Fibroblast of lung (primary cell): ENCODE measurements at places on chromosomes 11 and 22.
A peak's percentile ranks its signal among the peaks of the same experiment; 100 is the strongest.

- peaks cover 2% of the 10 kb centered on the region for H3K36me3 ChIP-seq
- no peaks in the 10 kb centered on the region for H3K27me3 ChIP-seq
- DNase-seq: no peak
- H3K4me1 ChIP-seq: no peaks in the 10 kb centered on the region
- H3K27ac ChIP-seq: no peak overlapping the region
- H3K4me3 ChIP-seq: no peak overlapping the region
Measured at GRCh38 chr22:17665248-17665647, 26.7 kb downstream of the BCL2L13 start.

GRCh38 chr11:73982595-73982989, at the start of gene UCP2:
Gene UCP2 (minus strand): TSS chr11:73982843. CDS start chr11:73978378, 4,465 bp downstream.
- H3K4me1 ChIP-seq: peaks cover 3% of the 10 kb centered on the region
- no peaks in the 10 kb centered on the region for H3K27me3 ChIP-seq
- DNase-seq: peak; percentile 73
- H3K4me3 ChIP-seq: peak within 1 kb of the TSS; percentile 69
- peak within 1 kb of the TSS; percentile 90 for H3K27ac ChIP-seq

GRCh38 chr11:26150031-26150430, 181.9 kb upstream of the ANO3 start:
- H3K4me3 ChIP-seq: no peak overlapping the region
- no peak for DNase-seq
- no peaks in the 10 kb centered on the region for H3K4me1 ChIP-seq
- H3K27me3 ChIP-seq: no peaks in the 10 kb centered on the region
- no peak overlapping the region for H3K27ac ChIP-seq

GRCh38 chr22:29782061-29782845, 15.1 kb downstream of the UQCR10 start:
- DNase-seq: peak; percentile 71
- H3K36me3 ChIP-seq: no peaks in the 10 kb centered on the region
- H3K4me1 ChIP-seq: peaks cover 37% of the 10 kb centered on the region
- no peaks in the 10 kb centered on the region for H3K27me3 ChIP-seq

- peaks cover 4% of the 10 kb centered on the region for H3K4me1 ChIP-seq
- H3K4me3 ChIP-seq: no peak overlapping the region
- no peaks in the 10 kb centered on the region for H3K27me3 ChIP-seq
Measured at GRCh38 chr11:57410287-57410686, 16.6 kb downstream of the SLC43A3 start.

- DNase-seq: no peak
- H3K27ac ChIP-seq: no peak overlapping the region
- peaks cover 8% of the 10 kb centered on the region for H3K4me1 ChIP-seq
- no peaks in the 10 kb centered on the region for H3K36me3 ChIP-seq
- H3K27me3 ChIP-seq: peaks cover 8% of the 10 kb centered on the region
Measured at GRCh38 chr11:36417154-36417553, 92.9 kb downstream of the TRAF6 start.

DNA sequence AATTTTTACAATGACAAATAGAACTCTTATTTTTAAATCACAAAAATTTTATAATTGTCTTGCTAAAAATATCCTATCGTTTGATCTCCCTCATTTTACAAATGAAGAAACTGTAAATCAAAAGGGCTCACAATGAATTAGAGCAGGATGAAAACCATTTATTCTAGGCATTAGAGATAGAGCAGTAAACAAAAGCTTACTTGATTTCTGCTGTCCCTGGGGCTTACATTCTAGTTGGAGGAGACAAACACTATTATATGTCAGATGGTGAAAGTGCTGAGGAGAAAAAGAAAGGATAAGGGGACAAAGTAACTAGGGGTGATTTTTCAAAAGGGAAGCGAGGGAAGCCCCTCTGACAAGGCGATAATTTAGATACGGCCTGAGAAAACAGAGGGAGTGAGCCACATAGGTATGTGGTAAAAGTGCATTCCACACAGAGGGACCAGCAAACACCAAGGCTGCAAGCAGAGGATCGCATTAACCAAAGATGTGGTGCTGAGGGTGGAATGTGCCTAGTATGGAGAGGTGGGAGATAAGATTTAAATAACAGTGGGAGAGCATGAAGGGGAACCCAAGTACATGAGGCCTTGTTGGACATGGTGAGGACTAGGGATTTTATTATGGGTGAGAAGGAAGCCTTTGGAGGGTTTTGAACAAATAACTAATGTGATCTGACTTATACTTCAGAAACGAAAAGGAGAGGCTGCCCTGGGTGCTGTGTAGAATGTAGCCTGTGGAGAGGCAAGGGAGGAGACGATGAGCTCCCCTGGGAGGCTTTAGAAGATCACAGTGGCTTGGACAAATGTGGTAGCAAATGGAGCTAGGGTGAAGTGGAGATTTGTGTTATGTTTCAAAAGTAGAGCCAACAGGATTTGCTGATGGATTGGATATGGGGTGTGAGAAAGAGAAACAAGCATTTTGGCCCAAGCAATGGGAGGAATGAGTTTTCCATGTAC, 62.1 kb downstream of the PDHX start:
- H3K27ac ChIP-seq: peak overlapping the region; percentile 63
- H3K27me3 ChIP-seq: no peaks in the 10 kb centered on the region
- H3K36me3 ChIP-seq: peaks cover 3% of the 10 kb centered on the region
- peaks cover 30% of the 10 kb centered on the region for H3K4me1 ChIP-seq
- H3K4me3 ChIP-seq: no peak overlapping the region

DNA sequence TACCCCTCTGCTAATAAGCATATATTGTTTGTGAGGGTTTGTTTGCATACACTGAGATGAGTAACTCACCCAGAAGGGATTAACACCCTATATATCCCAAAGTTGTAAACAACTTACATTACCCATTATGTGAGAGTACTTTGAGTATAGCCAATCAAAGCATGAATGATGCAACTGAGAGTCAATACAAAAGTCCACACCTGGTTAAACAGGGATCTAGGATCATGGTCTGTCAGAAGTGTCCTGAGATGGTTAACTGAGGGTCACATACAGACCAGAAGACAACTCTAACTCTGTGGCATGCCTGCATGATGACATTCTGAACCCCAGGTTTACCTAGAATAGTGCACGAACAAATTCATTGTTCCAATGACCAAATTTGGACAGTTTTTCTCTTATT, 17.4 kb upstream of the OR10A5 start:
- no peaks in the 10 kb centered on the region for H3K27me3 ChIP-seq
- no peak overlapping the region for H3K4me3 ChIP-seq
- H3K36me3 ChIP-seq: no peaks in the 10 kb centered on the region
- no peak overlapping the region for H3K27ac ChIP-seq
- DNase-seq: no peak
